HT1080 (cell line): ENCODE measurements at places on chromosomes 4 and X.

DNA sequence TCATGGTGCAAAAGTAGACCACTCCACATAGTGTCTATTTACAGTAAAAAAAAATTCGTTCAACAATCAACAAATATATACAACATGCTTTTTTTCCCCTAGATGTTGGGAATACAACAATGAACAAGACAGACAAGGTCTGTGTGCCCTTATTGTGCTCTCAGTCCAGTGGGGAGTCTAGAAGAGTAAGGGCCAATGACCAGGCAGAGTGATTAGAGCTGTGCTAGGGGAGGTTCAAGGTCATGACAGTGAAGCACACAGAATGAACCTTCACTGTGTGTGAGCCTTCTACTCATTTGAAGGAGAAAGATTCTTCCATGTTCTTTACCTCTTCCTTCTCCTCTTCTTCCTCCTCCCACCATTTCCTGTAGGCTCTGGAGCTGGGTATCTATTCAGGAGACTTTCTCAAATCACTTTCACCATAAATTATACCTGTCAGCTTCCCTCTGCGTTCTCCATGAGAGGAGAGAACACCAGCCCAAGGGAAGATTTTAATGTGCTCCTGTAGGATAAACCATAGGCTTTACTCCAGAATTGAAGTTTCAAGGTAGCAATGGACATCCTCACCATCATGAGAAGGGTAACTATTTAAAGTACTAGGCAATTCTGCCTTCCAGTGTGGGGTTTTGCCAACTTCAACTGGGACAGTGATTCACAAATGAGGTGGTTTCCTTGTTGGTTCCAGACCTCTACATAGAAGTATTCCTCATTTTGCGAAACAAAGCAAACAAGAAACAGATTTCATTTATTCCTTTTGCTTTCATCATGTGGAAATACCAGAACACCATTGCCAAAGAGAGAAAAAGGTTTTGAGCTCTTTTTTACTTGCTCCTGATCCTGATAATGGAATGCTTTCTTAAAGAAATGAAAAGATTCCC is 246.9 kb upstream of the GPC4 start:
- no peak for DNase-seq

DNA sequence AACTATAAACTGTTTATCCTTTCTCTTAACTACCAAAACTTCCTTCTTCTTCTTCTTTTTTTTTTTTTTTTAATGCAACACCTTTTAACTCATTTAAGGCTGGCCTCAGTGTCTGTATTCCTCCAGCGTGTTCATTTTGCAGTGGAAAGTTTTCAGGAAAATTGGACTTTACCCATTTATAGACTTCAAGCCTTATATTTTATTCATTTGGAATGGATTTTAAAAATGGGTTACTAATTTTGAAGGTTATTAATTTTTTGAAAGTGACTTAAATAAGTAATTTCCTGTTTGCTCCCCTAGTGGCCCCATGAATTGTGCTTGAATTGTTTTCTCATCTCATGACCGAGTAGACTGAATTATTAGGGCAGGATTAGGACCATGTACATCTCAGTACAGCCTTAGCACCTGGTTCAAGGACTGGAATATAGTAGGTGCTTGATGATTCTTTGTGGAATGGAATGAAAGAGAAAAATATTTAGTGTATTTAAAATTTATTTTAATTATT is 282.7 kb downstream of the ANKRD50 start:
- no peak for DNase-seq

GRCh38 chr4:109389369-109390114 is 44.1 kb upstream of the SEC24B start:
- DNase-seq = no peak

- peak; percentile 64 for DNase-seq
These were observed 5.3 kb upstream of the PAPSS1 start for GRCh38 chr4:107725281-107725859.

GRCh38 chr4:97942951-97943350 is 200.3 kb downstream of the STPG2 start:
- DNase-seq = no peak

DNA sequence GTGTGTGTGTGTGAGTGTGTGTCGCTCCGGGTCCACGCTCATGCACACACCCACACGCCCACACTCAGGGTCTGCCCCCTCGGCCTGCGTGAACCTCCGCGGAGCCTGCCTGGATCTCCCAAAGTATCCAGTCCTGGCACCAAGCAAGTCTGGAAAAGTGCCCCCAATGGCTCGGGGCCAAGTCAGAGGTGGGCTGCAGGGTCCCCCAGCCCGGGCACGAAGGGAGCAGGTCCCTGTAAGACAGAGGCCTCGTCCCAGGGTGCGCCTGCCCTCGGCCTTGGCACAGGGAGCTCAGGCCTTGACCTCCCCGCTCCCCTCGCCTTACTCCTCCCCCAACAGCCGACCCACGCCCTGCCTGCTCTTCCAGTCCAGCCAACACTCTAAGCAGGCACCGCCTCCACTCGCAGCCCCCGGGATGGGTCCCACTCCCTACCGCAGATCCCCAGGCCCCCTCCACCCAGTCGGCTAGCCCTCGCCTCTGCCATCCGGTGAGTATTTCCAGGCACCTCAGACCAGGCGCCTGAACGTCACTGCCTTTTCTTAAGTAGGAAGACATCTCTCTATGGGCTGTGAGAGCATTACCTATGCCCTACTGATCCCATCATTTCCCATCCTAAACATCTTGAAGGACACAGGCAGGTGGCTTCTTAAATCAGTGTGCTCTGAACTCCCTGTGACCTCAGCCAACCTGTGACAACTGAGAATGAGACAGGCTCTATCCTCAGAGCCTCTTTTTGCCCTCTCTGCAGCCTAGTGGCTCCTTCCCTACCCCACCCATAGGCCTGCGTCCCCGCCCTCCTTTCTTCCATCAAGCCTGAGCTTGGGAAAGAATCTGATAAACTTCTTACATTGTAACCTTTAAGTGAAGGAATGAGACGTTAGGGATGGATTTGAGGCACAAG is 704 bp downstream of the FAM114A1 start:
- no peak for DNase-seq

DNA sequence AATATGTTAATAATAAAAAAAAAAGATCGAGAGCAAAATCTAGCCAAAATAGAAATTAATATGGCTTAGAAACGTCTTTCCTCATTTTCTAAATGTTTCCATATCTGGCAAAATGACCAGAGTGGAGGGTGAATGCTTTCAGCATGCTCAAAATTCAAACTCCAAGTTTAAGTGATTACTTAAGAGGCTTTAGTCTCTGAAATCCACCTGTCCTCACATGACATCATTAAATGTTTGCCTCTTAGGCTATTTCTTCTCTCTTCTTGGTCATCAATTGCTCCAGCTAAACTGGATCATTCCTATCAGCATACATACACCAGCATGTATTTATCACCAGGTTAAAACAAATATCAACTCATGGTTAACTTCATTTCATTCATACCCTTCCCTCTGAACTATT is 54.5 kb upstream of the ATXN3L start:
- no peak for DNase-seq
